ENCODE measurements at places on chromosomes 12 and 14. TPM values are rescaled to one million over a fixed set of nuclear protein-coding genes. Genes with fewer than 3 reads are reported as not detected.
A peak's percentile ranks its signal among the peaks of the same experiment; 100 is the strongest.

The ZDHHC22 gene
- total RNA-seq, result not detected

GRCh38 chr12:50390316-50390741 lies 6.1 kb downstream of the FAM186A start:
- no peaks in the 10 kb centered on the region for H3K27me3 ChIP-seq
- no peak for DNase-seq
- H3K36me3 ChIP-seq, result no peaks in the 10 kb centered on the region
- no peak overlapping the region for H3K4me3 ChIP-seq

The MAP1LC3B2 gene
- total RNA-seq, result not detected

- no peaks in the 10 kb centered on the region for H3K27me3 ChIP-seq
- no peak overlapping the region for H3K4me3 ChIP-seq
- no peak overlapping the region for H3K27ac ChIP-seq
- no peaks in the 10 kb centered on the region for H3K4me1 ChIP-seq
- no peak for DNase-seq
Observed at GRCh38 chr14:96816281-96816680, 19.1 kb downstream of the VRK1 start.

DNA sequence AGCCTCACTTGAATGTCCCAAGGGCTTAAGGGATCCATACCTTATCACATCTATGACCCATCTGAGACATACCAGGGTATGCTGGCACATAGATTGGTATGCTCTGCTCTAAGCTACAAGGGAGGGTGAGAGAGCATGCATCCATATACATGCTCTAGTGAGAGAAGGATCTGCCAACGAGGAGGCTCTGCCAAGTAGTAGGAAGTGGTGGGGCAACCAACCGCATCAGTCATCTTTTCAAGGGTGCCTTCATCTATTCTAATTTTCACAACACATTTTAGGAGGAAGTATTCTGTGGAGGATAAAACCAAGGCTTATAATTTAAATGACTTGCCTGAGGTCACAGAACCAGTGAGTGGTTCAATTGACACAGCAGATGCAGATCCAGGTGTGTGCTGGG lies 6.6 kb upstream of the PPM1A start:
- no peaks in the 10 kb centered on the region for H3K27me3 ChIP-seq
- H3K4me1 ChIP-seq, result peaks cover 4% of the 10 kb centered on the region
- DNase-seq, result no peak
- no peak overlapping the region for H3K4me3 ChIP-seq

GRCh38 chr12:93583627-93584392 lies 11.3 kb downstream of the SOCS2 start:
- H3K4me1 ChIP-seq, result no peaks in the 10 kb centered on the region
- no peak overlapping the region for H3K27ac ChIP-seq
- H3K4me3 ChIP-seq, result no peak overlapping the region

DNA sequence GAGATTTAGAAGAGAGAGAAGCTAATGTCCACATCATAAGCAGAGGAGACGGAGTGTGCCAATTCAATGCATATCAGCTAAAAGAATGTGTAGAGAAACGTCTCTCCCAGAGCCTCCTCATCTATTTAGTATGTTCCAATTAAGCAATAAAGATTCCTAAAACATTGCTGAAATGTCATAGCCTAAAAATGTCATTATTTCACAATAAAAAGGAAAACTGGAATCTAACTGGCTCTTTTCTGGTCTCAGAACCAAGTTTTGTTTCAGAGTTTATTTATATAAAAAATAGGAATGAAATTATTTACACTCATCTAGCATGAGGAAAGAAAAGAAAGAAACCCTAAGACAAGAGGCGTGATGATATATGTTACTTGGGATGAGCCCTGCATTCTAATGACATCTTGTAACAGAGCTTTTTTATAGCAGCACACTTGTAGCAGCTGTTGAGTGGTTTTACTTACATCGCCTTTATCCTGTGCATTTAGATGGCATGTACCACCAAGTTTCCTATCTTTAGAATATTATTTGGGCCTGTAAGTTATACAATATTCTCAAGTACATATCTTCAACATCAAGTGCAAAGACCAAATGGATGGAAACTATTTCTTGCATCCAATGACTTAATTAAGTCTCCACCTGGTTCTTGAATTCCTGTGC lies 266.3 kb upstream of the PRKD1 start:
- no peak for DNase-seq
- H3K4me1 ChIP-seq, result no peaks in the 10 kb centered on the region
- no peak overlapping the region for H3K4me3 ChIP-seq
- peak overlapping the region; percentile 53 for H3K27ac ChIP-seq

- H3K4me3 ChIP-seq, result no peak overlapping the region
- no peak overlapping the region for H3K27ac ChIP-seq
- no peak for DNase-seq
- H3K27me3 ChIP-seq, result no peaks in the 10 kb centered on the region
- H3K4me1 ChIP-seq, result peaks cover 3% of the 10 kb centered on the region
Observed at GRCh38 chr14:79570648-79571047, 640.7 kb downstream of the DIO2 start.

The DHH gene
- 2.2 TPM for total RNA-seq

- no peaks in the 10 kb centered on the region for H3K36me3 ChIP-seq
- DNase-seq, result no peak
- H3K27ac ChIP-seq, result no peak overlapping the region
- no peak overlapping the region for H3K4me3 ChIP-seq
- no peaks in the 10 kb centered on the region for H3K4me1 ChIP-seq
- H3K27me3 ChIP-seq, result no peaks in the 10 kb centered on the region
Observed at GRCh38 chr12:25768151-25768550, 190.3 kb upstream of the RASSF8 start.

GRCh38 chr12:28186500-28186899 lies 3.8 kb upstream of the CCDC91 start:
- no peaks in the 10 kb centered on the region for H3K36me3 ChIP-seq
- no peak overlapping the region for H3K4me3 ChIP-seq
- H3K27ac ChIP-seq, result no peak overlapping the region
- H3K4me1 ChIP-seq, result peaks cover 10% of the 10 kb centered on the region
- H3K27me3 ChIP-seq, result no peaks in the 10 kb centered on the region

DNA sequence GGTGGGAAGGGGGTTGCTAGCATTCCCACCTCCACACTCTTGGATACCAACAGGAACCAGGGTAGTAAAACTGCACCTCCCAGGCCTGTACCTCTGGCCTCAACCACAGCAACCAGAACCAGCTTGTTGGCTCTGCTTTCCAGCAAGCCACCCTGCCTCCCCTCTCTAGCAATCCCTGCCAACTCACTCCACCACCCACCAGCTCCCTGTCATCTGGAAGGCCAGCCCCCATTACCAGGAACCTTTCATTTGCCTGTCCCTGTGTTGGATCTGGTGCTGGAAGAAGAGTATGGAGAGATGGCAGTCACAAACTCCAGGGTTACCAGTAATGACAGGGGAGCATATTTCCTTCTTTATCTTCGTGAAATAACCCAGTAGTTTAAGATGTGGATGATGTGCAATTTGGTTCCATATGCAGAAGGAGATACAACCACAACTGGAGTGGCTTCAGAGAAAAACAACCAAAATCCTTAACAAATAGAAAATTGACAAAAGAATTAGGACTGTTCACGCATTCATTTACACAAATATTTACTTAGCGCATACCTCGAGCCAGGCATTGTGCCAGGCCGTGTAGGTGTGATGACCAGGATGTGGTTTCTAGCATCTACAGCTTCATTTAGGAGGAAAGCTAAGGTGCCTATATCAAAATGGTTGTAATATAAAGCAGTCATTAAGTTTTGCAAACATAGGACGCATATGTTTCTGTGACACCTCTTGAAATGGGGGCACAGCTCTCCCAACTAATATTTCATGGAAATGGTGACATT lies 3.4 kb downstream of the B4GALNT3 start:
- H3K36me3 ChIP-seq, result no peaks in the 10 kb centered on the region
- H3K27me3 ChIP-seq, result peaks cover 12% of the 10 kb centered on the region
- no peak overlapping the region for H3K27ac ChIP-seq

GRCh38 chr12:12723681-12724420 lies 6.7 kb downstream of the CDKN1B start:
- peak overlapping the region; percentile 98 for H3K27ac ChIP-seq
- peaks cover 57% of the 10 kb centered on the region for H3K4me1 ChIP-seq
- peak overlapping the region; percentile 71 for H3K4me3 ChIP-seq
- DNase-seq, result peak; percentile 91
- no peaks in the 10 kb centered on the region for H3K36me3 ChIP-seq
- H3K27me3 ChIP-seq, result no peaks in the 10 kb centered on the region

DNA sequence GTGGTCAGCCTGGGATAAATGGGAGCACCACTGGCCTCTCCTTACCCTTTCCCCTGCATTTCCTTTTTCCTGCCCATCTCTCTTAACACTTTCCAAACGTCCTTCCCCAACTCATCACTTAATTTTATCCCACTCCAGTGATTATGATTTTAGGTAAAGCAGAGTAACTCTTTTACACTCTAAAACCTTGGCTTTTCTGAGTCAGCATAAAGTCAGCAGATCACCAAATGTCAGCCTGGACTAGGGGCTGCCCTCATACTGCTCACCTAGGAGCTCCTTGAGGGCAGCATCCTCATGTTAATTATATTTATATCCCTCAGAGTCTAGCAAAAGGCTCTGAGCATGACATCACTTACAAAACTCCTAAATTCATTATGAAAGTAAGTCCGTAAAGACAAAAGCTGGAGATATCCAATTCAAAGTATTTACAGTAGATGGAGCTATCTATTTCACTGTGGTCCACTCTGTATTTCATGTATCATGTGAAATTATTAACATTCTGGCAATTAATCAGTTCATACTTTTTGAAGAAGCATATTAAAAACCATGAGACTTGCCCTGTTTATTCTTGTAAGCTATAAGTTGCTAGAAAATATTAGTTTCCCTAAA lies 17.0 kb upstream of the DICER1 start:
- no peaks in the 10 kb centered on the region for H3K4me1 ChIP-seq
- H3K27ac ChIP-seq, result no peak overlapping the region
- no peak for DNase-seq
- no peaks in the 10 kb centered on the region for H3K27me3 ChIP-seq
- no peaks in the 10 kb centered on the region for H3K36me3 ChIP-seq

The TM7SF3 gene
- total RNA-seq, result 41.1 TPM

GRCh38 chr14:51535443-51536044 lies 116.2 kb upstream of the FRMD6 start:
- no peaks in the 10 kb centered on the region for H3K27me3 ChIP-seq
- no peak overlapping the region for H3K4me3 ChIP-seq
- H3K27ac ChIP-seq, result no peak overlapping the region
- H3K36me3 ChIP-seq, result no peaks in the 10 kb centered on the region
- peaks cover 9% of the 10 kb centered on the region for H3K4me1 ChIP-seq
- no peak for DNase-seq

The TMEM233 gene
- total RNA-seq, result 0.50 TPM

The TESPA1 gene
- total RNA-seq, result 4.6 TPM

The L3HYPDH gene
- total RNA-seq, result 28.2 TPM

- peak; percentile 80 for DNase-seq
- peaks cover 18% of the 10 kb centered on the region for H3K27me3 ChIP-seq
- no peak overlapping the region for H3K4me3 ChIP-seq
- H3K27ac ChIP-seq, result no peak overlapping the region
Observed at GRCh38 chr14:101289230-101289690, 272.0 kb upstream of the DIO3 start.

GRCh38 chr12:88844426-88844825 lies 264.2 kb upstream of the KITLG start:
- H3K27ac ChIP-seq, result no peak overlapping the region
- H3K36me3 ChIP-seq, result no peaks in the 10 kb centered on the region
- H3K27me3 ChIP-seq, result no peaks in the 10 kb centered on the region

DNA sequence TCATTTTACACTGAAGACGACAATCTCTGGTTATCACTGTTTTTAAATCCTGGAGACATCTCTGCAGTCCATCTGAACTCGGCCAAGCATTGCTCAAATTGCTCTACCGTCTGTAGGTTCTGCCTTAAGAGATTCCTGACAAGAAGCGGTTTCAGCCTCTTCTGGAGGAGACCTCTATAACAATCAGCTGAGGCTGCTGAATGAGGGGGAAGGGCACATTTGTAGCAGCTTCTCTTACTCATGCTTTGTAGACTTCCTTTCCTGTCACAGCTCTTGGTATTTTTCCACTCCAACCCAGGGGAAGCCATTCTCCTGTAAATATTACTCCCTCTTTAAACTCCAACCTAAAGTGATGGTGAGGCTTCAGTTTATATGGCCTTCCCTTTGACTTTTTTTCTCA lies 3.0 kb downstream of the ARG2 start:
- no peaks in the 10 kb centered on the region for H3K27me3 ChIP-seq
- H3K4me1 ChIP-seq, result peaks cover 47% of the 10 kb centered on the region
- no peak for DNase-seq
- peak overlapping the region; percentile 78 for H3K27ac ChIP-seq
- H3K36me3 ChIP-seq, result no peaks in the 10 kb centered on the region

GRCh38 chr14:103136388-103137271 lies 13.4 kb downstream of the TNFAIP2 start:
- H3K4me3 ChIP-seq, result no peak overlapping the region
- peaks cover 11% of the 10 kb centered on the region for H3K4me1 ChIP-seq
- H3K27ac ChIP-seq, result no peak overlapping the region

DNA sequence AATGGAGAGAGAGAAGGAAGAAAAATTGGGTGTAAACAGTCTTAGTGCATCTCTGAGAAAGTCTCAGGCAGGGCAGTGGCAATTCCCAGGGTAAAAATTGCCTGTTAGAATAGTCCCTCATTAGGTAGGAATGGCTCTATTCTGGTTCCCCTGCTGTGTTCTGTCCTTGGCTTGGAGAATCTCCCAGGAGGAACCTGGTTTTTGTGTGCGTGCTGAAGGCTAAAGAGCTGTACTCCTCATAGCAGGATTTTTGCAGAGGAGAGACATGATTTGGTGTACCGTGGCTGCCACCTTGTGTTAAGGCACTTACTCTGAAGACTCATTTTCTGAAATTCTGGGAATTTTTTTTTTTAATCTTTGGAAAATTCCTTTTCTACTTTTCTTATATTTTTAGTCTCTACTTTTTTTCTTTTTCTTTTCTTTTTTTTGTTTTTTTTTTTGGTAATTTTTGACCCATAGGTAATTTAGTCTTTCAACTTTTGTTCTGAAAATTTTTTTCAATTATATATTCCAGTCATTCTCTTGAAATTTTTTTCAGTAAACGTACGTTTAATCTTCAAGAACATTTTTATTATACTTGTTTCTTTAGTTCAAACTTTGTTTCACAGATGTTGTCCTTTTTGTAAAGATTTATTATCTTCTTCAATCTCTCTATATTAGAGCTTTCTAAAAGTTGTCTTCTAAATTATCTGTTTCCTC lies 63.8 kb downstream of the FBXO33 start:
- no peak for DNase-seq
- no peak overlapping the region for H3K4me3 ChIP-seq
- H3K4me1 ChIP-seq, result no peaks in the 10 kb centered on the region
- peaks cover 5% of the 10 kb centered on the region for H3K36me3 ChIP-seq

GRCh38 chr14:49049711-49050110 lies 536.5 kb downstream of the RPS29 start:
- H3K4me1 ChIP-seq, result peaks cover 5% of the 10 kb centered on the region
- DNase-seq, result no peak

The OR4K2 gene
- total RNA-seq, result not detected

GRCh38 chr14:43399289-43399688 lies 1107.8 kb downstream of the FSCB start:
- H3K27ac ChIP-seq, result no peak overlapping the region
- no peaks in the 10 kb centered on the region for H3K36me3 ChIP-seq
- H3K4me1 ChIP-seq, result no peaks in the 10 kb centered on the region
- no peak for DNase-seq
- no peak overlapping the region for H3K4me3 ChIP-seq

- H3K27ac ChIP-seq, result peak overlapping the region; percentile 96
- no peak for DNase-seq
Observed at GRCh38 chr12:106957583-106957982, 1.9 kb downstream of the TMEM263 start.

- no peaks in the 10 kb centered on the region for H3K27me3 ChIP-seq
- H3K4me3 ChIP-seq, result no peak overlapping the region
- H3K36me3 ChIP-seq, result no peaks in the 10 kb centered on the region
- no peaks in the 10 kb centered on the region for H3K4me1 ChIP-seq
Observed at GRCh38 chr12:108744021-108744897, 12.9 kb upstream of the CORO1C start.

- H3K4me1 ChIP-seq, result peaks cover 23% of the 10 kb centered on the region
- H3K27me3 ChIP-seq, result no peaks in the 10 kb centered on the region
- no peak overlapping the region for H3K27ac ChIP-seq
- no peak for DNase-seq
Observed at GRCh38 chr12:49680075-49680474, 27.1 kb downstream of the FMNL3 start.

Data from esophagus muscularis mucosa (tissue), 4 donors.